D341Med (cell line): ENCODE measurements at places on chromosomes 6 and 20.

GRCh38 chr6:73984571-73985210 is 288.7 kb downstream of the CD109 start:
- no peak for DNase-seq

GRCh38 chr6:130779658-130780033 is 47.6 kb upstream of the SMLR1 start:
- no peak for DNase-seq

GRCh38 chr6:73671911-73672685 is 18.3 kb upstream of the SLC17A5 start:
- no peak for DNase-seq

DNA sequence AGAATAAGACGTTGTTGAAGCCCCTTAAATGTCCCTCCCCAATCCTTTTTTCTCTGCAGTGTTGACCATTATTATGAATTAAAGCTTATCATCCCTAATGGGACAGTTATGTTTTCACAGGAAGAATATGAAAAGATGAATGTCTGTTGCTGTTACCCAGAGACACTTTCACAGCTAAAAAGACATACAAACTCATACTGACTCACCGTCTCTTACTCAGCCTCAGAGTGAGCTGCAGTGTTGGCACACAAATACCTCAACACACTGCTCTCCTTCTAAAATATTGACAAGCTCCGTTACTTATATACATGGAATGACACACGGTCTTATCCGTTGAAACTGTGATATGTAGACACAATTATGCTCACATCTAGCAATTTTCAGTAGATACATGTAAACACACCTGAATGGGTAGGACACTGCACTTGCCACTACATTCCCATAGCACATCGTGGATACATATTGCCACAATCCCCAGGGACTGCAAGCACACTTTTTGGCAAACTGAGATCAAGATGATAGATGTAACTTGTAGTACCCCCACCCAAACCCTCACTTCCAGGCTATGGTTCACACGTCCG is 9.6 kb upstream of the SAPCD1 start:
- no peak for DNase-seq

GRCh38 chr6:4105980-4106536 is 27.1 kb upstream of the FAM217A start:
- no peak for DNase-seq

DNA sequence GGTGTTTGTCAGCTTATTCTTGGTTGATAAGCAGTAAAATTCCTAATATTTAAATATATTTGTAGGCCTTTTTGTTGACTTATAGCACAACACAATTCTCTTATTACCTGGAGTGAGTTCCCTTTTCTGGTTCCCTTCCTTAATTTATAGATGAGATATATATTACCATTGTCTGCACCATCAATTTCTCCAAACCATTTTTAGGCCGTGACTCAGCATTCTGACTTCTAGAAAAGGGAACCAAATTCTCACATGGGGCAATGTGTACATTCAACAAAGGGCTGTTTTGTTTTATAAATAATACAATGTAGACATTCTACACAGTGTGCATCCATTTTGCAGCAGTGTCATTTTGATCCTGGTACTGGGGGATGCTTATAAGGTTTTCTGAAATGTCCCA is 52.8 kb downstream of the NCOA7 start:
- DNase-seq = no peak

- DNase-seq = no peak
Observed at GRCh38 chr6:158290040-158290439, 22.2 kb upstream of the TULP4 start.

DNA sequence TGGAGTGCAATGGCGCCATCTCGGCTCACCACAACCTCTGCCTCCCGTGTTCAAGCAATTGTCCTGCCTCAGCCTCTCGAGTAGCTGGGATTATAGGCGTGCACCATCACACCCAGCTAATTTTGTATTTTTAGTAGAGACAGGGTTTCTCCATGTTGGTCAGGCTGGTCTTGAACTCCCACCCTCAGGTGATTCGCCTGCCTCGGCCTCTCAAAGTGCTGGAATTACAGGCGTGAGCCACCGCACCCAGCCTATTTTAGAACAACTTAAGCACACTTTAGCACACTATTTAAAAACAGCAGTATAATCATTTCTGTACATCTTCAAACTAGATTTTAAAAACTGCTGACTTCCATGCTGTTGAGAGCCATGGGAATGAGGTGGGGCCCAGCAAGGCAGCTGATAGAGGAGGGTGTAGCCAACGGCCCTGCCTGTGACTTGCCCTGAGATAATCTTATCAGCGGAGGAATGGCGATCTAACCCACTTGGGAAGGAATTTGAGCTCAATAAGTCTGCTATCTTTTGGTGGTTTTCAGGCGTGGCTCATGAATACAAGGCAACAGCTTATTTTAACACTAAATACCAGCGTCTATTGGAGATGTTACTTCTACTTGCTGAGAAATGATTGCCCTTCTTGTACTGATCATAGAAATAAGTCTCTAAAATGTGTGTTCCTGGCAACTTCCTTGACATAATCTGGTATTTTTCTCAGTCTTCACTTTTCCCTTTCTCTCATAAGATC is 12.1 kb downstream of the ZDHHC14 start:
- DNase-seq = no peak

GRCh38 chr6:8157839-8158238 is 55.5 kb upstream of the EEF1E1 start:
- no peak for DNase-seq

- no peak for DNase-seq
Observed at GRCh38 chr6:139062932-139063646, 34.5 kb downstream of the ABRACL start.

- no peak for DNase-seq
Observed at GRCh38 chr20:10007747-10008146, 27.0 kb upstream of the ANKEF1 start.
